ENCODE measurements at places on chromosomes 5 and 9.

- no peak for DNase-seq
Observed at GRCh38 chr9:38642951-38643814, 22.8 kb upstream of the ANKRD18A start.

DNA sequence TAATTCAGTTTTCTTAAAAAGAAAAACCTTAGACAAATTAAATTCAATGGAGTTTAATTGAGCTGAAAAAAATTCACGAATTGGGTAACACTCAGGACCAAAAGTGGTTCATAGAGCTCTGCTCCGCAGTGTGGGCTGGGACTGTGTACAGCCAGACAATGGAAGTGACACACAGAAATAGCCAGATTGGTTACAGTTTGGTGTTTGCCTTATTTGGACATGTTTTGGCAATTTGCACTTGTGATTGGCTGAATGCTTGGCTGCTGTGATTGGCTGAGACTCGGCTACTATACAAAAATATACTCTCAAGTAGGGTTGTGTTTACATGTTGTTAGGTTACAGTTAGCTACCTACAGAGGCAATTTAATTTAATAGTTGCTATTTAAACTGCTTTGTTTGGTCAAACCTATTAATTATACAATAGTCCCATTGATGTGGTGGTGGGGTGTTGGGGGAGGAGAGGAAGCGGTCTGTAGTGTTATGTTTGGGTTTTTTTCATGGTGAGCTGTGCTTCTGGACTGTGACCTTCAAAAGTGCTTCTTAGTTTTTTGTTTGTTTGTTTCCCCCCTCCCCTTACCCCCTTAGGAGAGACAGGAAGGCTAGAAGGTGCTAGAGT, 95.2 kb downstream of the CNTLN start:
- no peak for DNase-seq

- DNase-seq, result no peak
Observed at GRCh38 chr5:118548761-118549720, 439.3 kb downstream of the DTWD2 start.

DNA sequence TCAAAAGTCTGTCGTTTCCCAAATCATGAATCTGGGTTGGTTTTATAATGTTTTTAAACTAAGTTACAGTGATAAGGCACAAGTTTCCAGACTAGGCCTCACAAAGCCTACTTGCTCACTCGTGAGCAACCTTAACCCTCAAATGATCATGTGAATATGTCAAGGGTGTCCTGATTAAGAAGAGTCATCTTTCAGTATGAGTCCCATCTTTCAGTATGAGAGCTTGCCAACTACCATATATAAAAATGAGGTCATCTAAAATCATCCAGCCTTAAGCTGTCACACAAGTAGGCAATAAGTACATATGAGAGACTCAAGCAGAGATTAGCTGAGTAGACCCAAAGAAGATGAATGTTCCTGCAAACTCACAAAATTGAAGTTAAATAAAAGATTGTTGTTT, 668.4 kb upstream of the FAM174A start:
- DNase-seq, result no peak

- DNase-seq, result no peak
Observed at GRCh38 chr5:151005950-151006576, 14.3 kb upstream of the GPX3 start.

DNA sequence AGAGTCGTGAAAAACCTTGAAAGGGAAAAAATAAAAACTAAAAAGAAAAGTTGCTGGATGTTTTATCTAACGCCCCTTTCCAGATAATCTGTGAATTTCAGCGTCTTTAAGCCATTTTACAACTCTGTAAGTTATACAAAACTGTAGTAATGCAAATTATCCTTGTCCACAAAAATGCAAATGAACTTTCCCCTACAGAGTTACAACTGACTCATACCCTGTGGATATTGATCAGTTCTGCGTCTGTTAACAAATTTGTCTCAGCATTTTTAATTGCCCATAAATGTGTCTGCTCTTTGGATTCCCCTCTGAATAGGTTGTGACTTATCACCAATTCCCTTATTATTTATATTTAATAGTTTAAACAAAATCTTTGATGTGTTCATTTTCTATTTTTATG, 105.9 kb upstream of the PRLR start:
- no peak for DNase-seq

GRCh38 chr9:19988281-19988680, 199.4 kb upstream of the SLC24A2 start:
- no peak for DNase-seq

DNA sequence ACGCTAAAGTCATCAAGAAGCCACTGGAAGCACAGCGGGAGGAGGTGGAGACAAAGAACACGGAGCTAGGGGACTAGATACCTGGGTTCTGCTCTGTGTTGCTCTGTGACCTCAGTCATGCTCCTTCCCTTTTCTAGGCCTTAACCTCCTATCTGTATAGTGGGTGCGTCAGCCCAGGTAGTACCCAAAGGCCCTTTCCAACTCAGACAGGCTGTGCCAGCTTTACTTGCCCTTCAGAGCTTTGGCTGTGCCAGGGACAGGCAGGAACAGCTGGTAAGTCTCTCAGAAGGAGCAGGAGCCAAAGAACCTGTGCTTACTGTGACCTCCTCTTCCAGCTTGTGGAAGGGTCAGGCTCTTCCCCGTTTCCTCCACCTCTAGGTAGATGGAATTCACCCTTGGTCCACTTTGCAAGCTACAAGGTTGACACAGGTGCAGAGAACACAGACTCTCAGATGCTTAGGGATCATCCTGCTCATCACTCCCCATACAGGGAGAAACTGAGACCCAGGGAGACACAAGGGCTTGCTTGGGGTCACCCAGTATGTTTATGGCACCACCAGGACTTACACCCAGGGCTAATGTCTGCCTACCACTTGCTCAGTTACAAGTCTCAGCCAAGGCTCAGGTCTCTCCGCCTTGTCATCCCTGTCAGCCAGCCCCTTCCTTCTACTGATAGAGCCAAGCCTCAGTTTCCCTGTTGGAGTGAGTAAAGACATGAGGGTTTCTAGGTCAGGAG, 1.7 kb downstream of the CCDC69 start:
- DNase-seq, result no peak

DNA sequence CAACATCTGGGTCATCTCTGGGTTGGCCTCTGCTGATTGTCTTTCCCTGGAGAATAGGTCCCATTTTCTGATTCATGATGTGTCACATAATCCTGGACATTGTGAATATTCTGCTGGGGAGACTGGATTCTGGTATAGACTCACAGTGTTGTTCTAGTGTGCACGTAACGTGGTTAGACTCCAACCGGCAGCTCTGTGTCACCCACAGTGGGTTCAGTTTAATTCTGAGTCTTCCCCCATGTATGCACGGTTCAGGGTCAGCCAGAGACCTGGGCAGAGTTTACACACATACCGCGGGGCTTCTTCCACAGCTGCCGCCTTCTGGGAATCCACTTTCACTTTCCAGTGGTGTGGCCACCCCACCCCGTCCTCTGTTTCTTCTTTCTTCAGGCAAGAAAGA, 38.0 kb upstream of the LRRC14B start:
- no peak for DNase-seq

- DNase-seq, result no peak
Observed at GRCh38 chr9:92468206-92468605, 14.1 kb downstream of the ASPN start.

- peak; percentile 19 for DNase-seq
Observed at GRCh38 chr5:115543365-115544042, 1.1 kb downstream of the FEM1C start.

- no peak for DNase-seq
Observed at GRCh38 chr5:157143127-157143971, 684 bp upstream of the MED7 start.

DNA sequence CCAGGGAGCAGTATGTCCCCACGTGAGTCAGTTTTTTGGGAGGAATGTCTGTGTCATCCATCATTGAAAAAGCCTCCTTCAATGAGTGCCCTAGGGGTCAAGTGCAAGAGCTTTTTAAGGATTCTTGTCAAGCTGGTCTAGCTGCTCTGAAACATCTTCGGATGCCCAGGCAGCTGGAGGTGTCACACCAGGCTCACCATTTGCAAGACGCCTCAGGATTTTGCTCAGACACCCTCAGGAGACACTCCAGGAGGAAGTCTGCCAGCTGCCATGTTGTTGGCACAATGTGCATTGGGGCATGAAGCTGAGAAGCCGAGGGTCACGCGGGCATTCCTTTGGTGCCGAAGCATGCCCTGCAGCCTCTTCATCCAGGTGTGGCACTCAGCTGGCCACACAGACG, 111.1 kb upstream of the S1PR3 start:
- DNase-seq, result no peak

GRCh38 chr5:16033187-16033925, 146.2 kb downstream of the MARCHF11 start:
- no peak for DNase-seq

- no peak for DNase-seq
Observed at GRCh38 chr5:161286066-161286655, 260.4 kb downstream of the GABRB2 start.

DNA sequence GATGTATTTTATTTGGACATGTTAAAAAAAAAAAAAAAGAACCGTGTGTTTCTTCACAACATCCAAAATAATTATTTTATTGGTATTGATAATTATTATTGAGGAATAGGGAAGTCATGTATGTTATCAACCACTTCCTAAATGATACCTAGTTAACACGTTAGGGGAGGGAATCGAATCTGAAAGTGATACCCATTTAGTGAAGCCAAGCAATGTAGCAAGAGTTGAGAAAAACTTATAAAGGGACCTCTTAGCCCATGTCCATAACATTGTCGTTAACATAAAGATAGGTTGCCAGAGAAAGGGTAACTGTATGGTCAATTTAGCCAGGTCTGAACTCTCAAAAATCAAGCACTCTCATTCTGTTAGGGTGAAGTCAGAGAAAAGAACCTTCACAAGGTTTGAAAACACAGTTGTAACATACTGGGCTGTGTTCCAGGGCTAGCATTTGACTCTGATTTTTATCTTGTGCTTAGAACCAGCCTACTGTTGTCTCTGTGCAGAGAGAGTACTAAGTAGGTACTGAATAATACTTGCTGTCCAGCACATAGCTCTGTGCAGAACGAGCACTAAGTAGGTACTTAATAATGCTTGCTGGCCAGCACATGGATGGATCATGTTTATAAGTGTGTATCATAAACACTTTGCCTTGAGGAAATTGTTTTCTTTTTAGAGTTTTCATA, 60.4 kb downstream of the GHR start:
- no peak for DNase-seq

DNA sequence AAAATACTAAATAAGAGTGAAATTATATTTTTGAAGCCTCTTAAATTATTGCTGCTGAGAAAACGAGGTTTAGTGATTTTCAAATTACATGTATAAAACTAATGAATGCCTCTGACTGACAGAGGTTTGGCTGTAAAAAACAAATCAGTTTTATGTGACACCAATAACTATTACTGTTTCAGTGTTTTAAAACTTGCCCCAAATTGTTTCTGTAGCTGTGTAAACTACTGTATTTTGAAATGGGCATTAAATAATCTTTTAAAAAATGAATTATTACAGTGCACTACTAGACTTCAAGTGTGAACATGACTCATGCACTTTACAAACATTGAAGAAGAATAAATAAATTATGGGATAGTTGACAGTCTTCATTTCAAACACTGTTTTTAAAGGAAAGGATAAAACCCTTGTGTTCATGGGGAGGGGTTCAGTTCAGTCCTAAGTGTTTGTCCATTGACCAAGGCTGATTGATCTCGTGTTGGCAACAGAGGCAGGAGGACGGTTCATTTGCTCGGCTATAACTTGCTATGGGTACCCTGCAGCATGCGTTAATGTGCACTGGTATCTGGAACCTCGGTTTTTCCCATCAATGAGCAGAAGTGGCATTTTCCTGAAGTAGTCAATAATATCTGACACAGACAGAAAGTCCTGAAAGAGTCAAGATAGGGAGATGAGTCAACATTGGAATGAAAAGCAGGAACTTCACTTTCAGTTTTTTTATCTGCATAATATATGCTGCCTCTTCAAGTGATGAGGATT, 15.6 kb downstream of the C5orf58 start:
- no peak for DNase-seq

DNA sequence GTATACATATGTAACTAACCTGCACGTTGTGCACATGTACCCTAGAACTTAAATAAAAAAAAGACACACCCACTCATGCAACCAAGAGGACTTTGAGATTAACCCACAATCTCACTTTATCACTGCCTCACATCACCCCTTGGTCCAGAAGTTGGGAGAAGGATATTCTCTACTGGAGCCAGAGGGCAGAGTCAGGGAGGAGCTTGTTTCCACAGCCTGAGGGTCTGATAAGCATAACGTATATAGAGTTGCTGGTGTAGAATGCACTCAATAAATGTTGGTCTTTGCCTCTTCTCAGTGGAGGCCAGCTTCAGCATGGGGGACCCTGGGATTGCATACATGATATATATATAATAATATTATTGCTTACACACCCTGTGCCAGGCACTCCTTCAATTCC, 10.1 kb downstream of the KCNV2 start:
- DNase-seq, result no peak

DNA sequence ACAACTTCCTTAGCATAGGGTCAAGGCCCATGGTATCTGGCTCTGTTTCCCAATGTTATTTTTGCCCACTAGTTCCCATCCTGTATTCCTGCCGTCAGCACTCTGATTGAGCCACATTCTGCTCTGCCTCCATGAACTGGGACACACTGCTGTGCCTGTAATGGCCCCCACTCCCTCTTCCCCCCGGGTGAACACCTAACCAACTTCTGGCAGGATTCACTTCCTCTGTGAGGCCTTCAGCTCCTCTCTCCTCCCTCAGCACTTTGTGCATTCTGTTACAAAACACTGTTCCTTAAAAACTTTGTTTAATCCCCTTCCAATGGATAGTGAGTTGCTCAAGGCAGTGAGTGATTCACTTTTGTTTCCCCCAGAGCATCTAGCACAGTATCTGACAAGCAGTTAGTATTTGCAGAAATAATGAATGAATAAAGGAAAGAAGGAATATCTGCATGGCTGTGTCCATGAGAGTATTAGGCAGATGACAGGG, 183.6 kb downstream of the EFNA5 start:
- DNase-seq, result no peak

DNA sequence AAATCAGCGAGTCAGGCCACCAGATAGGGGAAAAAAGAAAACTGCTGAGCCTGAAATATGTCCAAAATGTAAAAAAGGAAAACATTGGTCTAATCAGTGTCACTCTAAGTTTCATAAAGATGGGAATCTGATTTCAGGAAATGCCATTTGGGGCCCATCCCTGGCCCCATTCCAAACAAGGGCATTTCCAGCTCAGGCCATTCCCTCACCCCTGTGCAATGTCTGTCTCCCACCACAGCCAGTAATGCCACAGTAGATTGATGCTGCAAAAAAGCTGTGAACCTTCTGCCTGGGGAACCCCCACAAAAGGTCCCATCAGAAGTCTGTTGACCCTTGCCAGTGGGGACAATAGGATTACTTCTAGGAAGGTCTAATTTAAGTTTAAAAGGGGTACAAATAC, 199.6 kb downstream of the YTHDC2 start:
- DNase-seq, result no peak
